GM13976 (cell line): ENCODE measurements at places on chromosomes 5 and 9.

GRCh38 chr5:55356896-55357295 lies 49.1 kb downstream of the MTREX start:
- DNase-seq = no peak

GRCh38 chr9:8809741-8810140 lies 1010.2 kb upstream of the DMAC1 start:
- no peak for DNase-seq

DNA sequence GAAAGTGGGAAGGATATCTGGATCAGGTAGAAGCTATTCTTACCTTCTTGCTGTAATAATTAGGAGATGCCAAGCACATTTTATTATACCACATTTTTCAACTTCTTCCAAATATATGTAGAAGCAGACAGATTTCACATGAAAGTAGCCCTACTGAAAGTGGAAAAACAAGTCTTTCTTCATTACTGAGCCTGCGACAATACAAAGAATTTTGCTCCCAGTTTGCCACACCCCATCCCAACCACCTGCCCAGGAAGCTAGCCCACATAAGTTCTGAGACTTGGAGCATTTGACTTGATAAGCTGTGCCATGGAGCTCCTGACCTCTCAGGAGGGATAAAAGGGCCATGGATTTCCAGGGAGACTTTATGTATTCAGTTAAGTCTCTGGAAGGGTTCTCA lies 249.1 kb upstream of the ADCY2 start:
- no peak for DNase-seq

- no peak for DNase-seq
These were observed 38.9 kb downstream of the MED27 start for GRCh38 chr9:132040808-132041207.

DNA sequence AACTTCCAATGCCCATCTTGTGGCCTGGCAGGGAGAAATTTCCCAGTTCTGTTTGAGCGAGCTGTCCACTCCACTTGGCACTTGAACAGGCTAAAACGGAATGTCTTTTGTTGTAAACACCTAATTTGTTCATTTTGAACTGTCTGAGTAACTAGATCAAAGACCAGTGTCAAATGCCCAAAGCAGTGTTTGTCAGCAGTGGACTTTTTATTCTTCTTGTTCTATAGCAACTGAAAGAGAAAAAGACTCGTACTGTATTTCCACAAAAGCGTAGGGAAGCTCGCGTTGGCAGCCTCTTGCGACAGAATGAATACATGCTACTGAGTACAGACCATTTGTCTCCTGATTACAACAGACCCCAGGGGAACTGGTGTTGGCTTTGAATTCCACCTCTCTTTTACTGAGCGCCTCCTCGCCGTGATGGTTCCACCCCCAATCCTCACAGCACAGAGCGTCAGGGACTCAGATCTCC lies 601.8 kb upstream of the ZNF608 start:
- DNase-seq = no peak

DNA sequence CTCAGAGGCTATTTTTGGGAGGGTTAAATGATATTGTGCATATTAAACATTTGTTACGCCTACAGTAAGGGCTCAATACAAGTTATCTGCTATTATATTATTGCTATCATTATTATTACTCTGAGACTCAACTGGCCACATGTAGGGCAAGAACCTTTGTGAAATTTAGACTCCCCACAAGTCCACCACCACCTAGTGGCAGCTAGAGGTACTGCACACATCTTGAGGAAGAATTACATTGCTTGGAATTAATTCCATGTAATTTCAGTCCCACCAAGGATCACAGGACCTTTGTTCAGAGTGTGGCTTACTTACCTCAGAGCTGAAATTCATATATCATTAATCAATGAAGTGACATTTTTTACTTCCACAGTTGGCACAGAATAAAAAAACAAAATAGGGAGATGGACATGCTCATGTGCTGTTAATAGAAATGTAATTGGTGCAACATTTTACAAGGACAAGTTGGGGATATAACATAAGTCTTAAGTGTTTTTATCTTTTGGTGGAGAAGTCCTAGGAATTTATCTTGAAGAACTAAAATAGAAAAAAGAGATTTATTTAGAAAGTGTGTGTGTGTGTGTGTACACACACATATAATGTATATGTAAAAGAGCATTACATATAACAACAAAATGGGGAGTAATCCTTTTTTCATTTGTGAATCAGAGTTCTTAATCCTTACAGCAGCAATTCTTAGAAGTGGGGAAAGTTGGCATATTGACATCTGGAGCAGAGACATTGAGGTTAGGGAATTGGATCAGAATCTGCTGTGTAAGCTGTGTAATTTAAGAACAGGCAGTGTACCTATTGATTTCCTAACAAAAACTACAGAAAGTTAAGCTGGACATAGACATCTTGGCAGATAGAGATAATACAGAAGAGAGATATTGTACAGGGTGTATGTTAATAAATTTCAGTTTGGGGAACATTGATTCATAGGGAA lies 11.2 kb downstream of the MSANTD3 start:
- peak; percentile 62 for DNase-seq

DNA sequence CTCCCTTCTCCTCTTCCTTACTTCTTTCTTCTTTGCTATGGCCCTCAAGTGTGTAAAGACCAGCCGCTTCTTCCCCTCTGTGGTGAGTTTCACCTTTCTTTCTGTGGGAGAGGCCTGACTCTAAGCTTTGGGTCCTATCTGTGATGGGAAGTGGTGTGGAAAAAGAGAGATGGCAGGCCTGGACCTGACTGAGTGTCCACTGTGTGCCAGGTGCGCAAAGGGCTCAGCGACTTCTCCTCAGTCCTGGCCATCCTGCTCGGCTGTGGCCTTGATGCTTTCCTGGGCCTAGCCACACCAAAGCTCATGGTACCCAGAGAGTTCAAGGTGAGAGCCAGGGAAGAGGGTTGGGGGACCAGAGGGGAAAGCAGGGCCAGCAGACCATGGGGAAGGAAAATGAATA lies 5.9 kb downstream of the SLC4A9 start:
- DNase-seq = no peak

GRCh38 chr9:92378865-92379560 lies 25.4 kb downstream of the OGN start:
- DNase-seq = no peak

GRCh38 chr5:37888476-37888875 lies 48.6 kb upstream of the GDNF start:
- DNase-seq = no peak

- DNase-seq = peak; percentile 94
These were observed at the start of gene DDX31 for GRCh38 chr9:132669698-132670456. DDX31 (minus strand) TSS chr9:132669983; CDS start chr9:132669934, 49 bp downstream.

- no peak for DNase-seq
These were observed 1000.6 kb upstream of the DMAC1 start for GRCh38 chr9:8800196-8800595.

DNA sequence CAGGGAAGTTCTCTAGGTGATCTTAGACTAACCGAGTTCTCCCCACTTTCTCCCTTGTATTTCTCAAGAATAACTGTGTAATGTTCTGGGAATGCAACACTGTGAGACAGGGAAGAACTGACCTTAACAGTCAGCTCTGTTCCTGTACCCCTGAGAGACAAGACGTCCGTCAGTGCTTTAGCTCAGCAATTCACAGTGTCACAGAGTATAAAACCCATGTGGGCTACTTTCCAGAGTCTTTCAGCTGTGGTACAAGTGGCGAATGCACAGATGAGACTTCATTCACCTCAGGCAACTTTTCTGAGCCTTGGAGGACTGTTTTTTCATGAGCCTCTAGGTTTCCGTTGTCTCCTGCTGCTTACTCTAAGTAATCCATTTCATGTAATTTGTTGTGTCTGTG lies 458.8 kb downstream of the SPATA31D1 start:
- DNase-seq = no peak

DNA sequence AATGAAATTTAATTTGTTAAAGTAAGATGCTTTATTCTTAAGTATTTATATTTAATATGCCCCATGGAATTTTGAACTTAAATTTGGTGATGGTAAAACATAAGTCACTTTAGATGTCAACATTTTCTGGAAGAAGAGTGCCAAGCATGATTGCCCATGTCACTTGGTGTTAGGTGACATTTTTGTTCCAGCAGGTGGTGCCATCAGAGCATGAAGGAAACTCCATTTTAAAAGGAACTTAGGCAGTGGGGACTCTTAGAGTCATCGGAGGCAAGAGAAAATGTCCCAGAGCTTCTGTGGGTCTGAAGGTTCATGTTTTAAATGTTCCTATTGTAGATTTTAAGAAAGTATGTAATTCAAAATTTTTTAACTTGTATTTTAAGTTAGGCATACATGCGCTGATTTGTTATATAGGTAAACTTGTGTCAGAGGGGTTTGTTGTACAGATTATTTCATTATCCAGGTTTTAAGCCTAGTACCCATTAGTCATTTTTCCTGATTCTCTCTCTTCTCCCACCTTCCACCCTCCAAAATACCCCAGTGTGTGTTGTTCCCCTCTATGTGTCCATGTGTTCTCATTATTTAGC lies 789.3 kb downstream of the SEMA5A start:
- DNase-seq = peak; percentile 15

DNA sequence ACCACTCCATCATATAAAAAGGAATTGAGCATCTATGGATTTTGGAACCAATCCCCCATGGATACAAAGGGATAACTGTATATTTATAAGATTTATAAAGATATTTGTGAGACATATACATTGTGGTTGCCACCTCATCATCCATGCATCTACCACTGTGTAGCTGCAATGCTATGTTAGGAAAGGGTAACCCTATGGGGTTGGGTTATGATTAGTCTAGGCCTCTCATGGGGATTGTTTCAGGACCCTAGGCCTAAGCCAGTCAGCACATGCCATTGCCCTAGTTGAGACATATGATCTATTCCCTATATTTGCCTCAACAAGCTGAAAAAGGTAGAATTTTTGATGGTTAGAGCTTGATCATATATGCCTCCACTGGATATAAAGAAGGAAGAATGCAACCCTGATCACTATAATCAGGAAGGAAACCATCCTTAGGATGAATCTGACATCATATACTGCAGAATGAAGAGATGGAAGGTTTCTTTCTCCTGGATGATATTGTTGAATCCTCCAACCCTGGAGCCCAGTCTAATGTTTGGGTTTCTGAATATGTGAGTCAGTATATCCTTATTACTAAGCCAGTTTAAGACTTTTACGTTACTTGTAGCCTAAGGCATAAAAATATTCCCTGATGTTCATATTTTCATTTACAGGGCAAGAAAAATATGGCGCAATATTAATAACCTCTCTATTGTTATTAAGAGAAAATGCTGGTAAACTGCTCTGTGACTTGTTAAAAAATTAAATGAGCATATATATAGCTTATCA lies 94.2 kb downstream of the ADAMTS19 start:
- no peak for DNase-seq

DNA sequence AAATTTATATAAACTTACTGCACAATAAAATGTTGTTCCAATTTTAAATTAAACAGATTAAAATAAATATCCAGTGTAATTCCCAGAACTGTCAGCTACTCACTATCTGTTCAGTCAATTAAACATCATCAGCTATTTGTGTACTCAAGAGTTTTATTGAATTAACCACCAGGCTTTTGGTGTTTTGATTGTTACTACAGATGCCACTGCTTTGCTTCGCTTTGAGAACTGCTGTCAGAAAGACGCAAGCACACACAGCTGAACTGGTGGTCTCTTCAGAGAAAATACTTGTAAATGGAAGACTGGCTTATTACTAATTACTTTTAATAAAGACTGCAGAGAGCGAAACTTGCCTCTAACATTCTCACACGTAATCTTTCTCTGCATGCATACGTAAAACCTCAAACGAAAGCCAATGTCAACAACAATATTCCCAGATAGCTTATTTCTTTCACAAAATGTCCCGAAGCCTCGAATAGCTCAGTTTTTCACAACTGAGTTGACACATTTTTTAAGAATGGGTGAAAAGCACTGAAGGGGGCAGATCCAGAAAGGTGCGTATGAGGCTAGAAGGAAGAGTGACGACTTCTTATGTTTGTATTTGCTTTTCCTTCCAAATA lies 259.6 kb upstream of the RPS23 start:
- no peak for DNase-seq

GRCh38 chr9:134912126-134912840 lies 5.4 kb downstream of the FCN1 start:
- DNase-seq = no peak

GRCh38 chr9:93953496-93954433 lies 1.4 kb downstream of the BARX1 start:
- no peak for DNase-seq

- no peak for DNase-seq
These were observed 14.4 kb upstream of the CEP78 start for GRCh38 chr9:78221425-78221824.

GRCh38 chr9:5445886-5446285 lies 4.5 kb upstream of the CD274 start:
- DNase-seq = no peak

DNA sequence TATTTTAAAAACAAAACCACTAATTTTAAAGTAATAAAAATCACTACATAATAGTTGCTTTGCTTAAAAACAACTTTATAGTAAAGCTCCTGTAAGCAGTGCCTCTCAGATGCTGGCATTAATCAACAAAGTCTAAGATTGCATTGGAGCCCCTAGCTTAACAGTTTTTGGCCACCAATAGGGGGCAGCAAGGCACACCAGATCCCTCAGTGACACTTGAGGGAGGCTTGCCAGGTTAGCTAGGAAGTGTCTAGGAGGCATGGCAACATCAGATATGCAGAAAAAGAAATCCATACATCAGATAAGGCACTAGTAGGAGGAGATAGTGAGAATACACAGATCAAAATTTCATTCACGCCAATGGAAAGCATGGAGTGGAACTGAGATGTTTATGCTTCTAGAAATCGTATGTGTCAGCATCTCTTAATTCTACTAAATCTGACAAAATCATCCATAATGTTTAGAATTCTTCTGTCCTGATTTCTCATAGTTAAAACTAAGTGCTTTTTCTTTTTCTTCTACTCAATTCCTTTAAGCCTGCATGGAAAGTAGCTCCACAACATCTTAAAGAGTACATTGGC lies 73.6 kb upstream of the PAM start:
- peak; percentile 59 for DNase-seq

DNA sequence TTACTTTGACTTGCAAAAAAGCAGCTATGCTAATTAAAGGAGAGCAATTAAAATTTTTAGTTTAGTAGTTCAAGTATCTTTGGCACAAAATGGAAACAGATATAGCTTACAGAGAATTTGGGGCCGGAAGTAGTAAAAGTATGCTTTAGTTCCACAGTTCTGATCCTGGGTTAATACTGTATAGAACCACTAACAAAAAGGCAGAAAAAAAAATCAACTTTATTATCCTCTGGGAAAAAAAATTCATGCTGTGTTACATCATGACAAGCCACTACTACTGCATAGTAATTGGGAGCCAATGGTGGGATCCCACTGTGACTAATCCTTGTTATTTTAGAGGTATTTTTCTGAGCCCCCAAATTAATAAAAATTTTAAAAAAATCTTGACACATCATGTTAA lies 246.8 kb upstream of the PRDM9 start:
- no peak for DNase-seq

- DNase-seq = no peak
These were observed 10.1 kb downstream of the KCNV2 start for GRCh38 chr9:2727374-2727773.

GRCh38 chr5:118919016-118919415 lies 69.3 kb downstream of the DTWD2 start:
- DNase-seq = no peak

- DNase-seq = no peak
These were observed 148.3 kb upstream of the GHR start for GRCh38 chr5:42274913-42275312.

GRCh38 chr5:150320044-150320613 lies 17.4 kb upstream of the ARSI start:
- no peak for DNase-seq
